ENCODE measurements at places on chromosomes 5 and 9.
A peak's percentile ranks its signal among the peaks of the same experiment; 100 is the strongest.

DNA sequence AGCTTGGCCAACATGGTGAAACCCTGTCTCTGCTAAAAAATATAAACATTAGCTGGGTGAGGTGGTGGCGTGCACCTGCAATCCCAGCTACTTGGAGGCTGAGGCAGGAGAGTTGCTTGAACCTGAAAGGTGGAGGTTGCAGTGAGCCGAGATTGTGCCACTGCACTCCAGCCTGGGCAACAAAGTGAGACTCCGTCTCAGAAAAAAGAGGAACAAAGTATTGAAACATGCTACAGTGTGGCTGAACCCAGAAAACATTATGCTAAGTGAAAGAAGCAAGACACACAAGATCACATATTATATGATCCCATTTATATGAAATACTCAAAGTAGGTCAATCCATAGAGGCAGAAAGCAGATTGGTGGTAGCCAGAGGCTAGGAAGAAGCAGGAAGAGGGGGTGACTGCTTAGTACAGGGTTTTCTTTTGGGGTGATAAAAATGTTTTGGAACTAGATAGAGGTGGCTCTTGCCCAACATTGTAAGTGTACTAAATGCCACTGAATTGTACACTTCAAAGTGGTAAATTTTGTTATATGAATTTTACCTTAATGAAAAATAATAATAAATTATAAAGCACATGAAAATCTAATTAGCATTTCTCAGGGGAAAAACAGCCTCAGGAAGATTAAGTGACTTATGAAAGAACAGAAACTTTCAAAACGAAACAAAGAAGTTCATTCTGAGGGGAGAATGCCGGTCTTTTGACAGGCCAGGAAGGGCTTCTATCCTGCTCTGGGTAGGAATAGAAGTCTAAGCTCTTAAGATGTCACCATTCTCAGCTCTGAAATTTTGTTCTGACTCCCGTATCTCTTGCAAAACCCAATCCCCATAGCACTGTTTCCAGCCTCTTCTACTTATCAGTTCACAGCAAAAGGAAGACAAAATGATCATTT is 161.1 kb upstream of the TBCA start:
- no peak for DNase-seq

- DNase-seq = peak; percentile 96
Measured at GRCh38 chr9:94030318-94031179, 53.7 kb upstream of the PTPDC1 start.

DNA sequence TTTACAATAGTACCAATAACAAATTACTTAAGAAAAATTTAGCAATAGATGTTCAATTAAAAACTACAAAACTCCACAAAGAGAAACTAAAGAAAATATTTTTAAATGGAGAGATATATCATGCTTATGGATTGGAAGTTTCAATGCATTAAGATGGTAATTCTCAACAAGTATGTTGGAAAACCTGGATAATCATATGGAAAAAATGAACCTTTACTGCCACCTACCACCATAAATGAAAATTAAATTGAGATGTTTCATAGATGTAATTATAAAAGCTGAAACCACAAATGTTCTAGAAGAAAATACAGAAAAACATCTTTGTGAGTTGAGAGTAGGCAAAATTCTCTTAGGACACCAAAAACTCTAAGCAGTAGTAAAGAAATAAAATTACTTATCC is 121.7 kb downstream of the ANKRD18B start:
- DNase-seq = no peak

GRCh38 chr5:3342271-3343100 is 253.1 kb upstream of the IRX1 start:
- DNase-seq = no peak

DNA sequence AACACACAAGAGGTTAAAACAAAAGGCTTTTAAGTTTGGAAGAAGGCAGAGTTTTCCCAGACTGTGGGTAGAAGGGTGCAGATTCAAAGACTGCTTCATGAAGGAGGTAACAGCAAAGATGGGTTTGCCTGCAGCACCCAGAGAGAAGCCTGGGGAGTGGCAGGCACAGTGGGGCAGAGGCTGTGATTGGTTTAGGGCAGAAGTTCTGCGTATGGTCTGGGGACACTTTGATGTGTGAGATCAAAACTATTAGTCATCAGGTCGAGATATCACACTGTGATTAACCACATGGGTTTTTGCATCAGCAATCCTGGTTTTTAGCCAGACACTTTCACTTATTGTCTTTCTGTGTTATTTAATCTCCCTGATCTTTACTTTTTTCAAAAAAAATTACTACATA is 188.8 kb upstream of the GLRA1 start:
- DNase-seq = no peak

DNA sequence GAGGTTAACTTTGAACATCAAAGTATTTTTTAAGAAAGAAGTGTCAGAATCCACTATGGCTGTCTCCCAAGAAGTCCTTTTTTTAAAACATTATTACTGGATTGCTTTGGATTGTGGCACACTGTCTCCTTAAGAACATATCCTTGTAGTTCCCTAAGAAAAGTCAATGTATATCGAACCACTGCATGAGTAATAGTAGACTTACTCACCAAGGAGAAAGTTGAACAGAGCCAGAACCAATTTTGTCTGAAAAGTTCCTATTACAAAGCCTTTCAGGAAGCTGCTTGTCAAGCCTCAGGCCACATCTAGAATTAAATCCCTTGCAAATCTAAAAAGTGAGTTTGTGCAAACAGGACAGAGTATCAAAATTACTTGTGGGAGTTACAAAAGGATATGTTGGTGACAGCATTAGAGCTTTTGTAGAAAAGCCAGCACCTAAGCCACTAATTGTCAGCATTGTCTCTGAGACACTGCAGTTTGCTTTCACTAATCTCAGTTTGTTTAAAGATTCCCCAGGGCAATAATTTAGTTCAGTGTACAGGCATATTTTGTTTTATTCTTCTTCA is 195.4 kb downstream of the MPDZ start:
- no peak for DNase-seq

GRCh38 chr9:21153336-21154017 is 11.8 kb upstream of the IFNW1 start:
- DNase-seq = no peak

- DNase-seq = no peak
Measured at GRCh38 chr5:120576588-120576987, 112.5 kb downstream of the PRR16 start.

GRCh38 chr9:98660541-98660940 is 48.2 kb downstream of the GABBR2 start:
- no peak for DNase-seq

GRCh38 chr9:73269430-73270101 is 117.9 kb downstream of the ANXA1 start:
- no peak for DNase-seq

DNA sequence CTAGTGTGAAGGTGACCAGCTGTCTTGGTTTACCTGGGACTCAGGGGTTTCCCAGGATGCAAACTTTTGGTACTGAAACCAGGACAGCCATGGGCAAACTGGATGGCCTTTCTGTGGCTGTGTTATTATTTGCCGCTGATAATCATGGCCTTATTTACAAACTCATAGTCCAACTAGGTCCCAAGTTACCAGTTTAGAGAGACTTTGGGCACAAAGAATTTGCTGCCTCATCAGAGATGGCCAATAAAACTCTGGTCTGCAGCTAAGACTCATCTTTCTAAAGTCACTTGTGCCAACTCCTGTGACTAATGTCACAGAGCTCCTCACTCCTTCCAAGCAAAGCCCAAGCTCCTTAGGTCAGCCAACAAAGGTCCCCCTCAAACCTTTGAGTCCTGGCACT is 47.5 kb upstream of the PLPP6 start:
- no peak for DNase-seq

- no peak for DNase-seq
Measured at GRCh38 chr9:6779417-6780241, 21.9 kb downstream of the KDM4C start.

- peak; percentile 52 for DNase-seq
Measured at GRCh38 chr9:78365748-78366697, 69.1 kb downstream of the PSAT1 start.

GRCh38 chr5:115601701-115602590 is at the start of gene TICAM2:
TSS of gene TICAM2 (minus strand) at chr5:115602479. CDS start at chr5:115581256, 21,223 bp downstream.
- peak; percentile 77 for DNase-seq

GRCh38 chr5:53023969-53024368 is 34.8 kb downstream of the ITGA2 start:
- no peak for DNase-seq

DNA sequence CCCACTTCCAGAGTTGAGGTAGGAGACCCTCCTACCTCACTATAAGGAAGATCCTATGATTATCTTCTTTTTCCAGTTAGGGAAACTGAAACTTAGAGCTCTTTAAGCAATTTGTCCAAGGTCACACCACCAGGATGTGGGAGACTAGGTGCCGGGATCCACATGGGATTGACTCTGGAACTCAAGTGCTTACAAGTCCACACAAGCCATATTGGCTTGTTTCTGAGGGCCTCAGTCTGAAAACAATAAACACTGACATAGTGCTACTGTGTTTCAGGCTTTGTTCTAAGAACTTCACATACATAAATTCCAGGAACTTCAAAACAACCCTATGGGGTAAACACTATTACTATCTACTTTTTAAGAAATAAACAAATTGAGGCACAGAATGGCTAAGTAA is 481.3 kb downstream of the ZSWIM6 start:
- no peak for DNase-seq

DNA sequence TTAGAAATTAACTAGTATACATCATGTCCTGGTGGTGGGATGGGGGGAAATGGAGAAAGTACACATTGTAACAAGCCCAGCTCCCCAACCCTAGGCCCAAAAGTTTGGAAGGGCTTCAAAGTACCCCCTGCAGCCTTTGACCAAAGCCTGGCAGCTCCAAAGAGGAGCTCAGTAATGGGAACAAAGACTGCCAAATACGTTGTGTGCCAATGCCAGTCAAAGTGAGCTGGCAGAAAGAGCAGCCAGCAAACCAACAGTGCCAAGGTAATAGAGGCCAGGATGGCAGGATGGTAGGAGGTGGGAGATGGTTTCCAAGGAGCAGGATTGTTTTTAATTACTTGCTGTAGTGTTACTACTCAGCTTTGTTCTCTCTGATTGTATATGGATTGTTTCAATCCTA is 248.3 kb downstream of the COX7C start:
- DNase-seq = no peak

GRCh38 chr5:94432499-94432898 is 185.9 kb downstream of the KIAA0825 start:
- no peak for DNase-seq

GRCh38 chr5:1492757-1493156 is 31.0 kb downstream of the LPCAT1 start:
- DNase-seq = no peak

DNA sequence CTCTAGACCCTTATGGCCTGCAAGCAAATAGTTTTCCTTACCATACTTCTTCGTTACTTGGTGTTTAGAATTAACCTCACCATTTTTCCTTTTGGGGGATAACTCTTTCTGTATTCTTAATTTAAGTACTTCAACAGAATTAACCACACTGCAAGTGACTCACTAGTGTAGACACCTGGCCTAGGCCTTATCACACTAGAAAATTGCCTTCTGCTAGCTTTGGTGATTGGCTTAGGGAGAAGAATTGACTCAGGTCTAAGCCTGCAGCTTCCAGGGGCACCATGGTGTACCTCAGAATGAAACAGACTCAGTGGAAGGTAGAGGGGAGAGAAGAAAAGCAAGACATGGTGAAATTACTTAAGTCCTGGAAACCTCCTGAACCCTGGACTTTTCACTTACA is 112.8 kb upstream of the HMHB1 start:
- no peak for DNase-seq

DNA sequence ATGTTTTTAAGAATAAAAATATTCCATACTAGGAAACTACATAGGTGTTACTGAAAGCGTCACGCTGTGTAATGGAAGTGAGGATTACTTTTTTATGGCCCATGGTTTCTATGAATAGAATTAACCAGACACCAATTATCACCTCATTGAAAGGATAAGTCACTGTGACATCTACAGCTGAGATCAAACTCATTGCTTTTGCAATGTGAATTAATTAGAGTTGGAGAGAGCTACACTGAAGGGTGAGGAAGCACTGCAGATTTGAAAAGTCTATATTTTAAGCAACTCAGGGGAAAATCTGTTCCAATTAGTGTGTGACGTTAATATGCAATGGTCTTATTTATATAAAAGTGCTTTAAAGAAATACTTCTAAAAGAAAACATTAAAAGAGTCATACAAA is 1300.1 kb upstream of the DMAC1 start:
- no peak for DNase-seq

- no peak for DNase-seq
Measured at GRCh38 chr9:131308452-131308851, 18.9 kb downstream of the PLPP7 start.

DNA sequence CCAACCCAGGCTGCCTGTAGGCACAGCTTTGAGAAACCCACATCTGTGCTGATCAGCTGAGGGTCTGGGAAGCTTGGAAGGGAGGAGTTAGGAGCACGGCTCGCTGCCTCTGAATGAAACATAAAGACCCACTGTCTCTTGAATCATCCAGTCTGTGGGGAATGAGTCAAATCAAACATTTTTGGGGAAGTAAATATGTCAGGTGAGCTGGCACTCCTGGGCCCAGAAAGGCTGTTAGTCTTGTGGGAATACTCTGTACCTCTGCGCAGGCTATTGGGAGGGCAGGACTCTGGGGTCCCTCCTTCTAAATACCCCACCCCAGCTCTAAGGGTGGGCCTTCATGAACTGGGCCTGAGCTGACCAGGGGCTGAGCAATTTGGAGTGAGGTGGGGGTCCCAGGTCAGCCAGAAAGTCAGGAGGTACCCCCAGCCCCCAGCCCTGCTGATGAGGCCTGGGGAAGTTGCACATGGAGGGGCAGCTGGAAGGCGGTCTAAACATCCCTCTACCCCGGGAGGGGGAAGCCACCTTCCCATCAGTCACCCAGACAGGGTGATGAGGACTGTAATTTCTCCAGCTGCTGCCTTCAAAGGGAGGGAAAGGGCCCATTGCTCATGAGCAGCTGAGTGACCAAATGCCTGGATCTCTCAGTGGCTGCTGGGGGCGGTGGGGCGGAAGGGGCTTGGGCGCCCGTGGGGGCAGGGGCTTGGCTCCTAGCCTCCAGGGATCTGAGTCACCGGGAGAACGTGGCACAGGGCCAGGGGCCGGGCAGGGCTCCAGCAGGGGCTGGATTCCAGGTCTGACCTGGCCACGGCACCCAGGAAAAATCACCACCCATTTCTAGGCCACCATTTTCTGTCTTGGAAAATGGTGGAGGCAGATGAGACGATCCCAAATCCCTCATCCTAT is 10.8 kb downstream of the FIBCD1 start:
- peak; percentile 73 for DNase-seq

DNA sequence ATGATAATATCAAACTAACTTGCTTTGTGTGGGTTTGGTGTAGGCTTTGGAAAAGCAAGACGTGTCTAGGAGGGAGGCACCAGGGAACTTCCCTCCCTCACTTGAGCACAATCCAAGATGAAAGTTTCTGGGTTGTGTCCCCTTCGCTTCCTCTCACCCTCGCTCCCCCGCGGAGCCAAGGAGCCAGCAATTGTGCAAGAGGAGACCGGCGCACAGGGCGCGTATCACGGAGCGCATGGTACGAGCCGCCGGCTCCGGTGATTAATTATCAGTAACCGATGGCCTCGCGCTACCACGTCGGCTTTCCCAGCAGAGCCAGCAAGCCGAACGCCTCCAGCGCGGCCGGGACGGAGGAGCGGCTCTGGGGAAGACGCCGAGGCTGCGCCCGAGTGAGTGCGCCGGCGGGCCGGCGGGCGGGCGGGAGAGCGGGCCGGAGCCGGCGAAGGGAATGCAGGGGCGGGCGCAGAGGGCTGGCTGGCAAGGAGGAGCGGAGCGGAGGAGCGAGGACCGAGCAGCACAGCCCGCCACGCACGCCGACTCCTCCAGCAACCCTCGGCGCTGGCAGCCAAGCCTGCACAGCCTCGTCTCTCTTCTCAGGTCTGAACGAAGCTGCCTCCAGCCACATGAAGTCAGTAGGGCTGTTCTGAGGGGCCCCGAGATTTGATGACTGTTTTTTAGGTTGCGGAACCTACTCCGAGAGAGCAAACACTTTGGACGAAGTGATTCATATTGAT is 143.6 kb downstream of the BNC2 start:
- DNase-seq = peak; percentile 93

GRCh38 chr5:54296386-54296785 is 14.0 kb downstream of the ARL15 start:
- no peak for DNase-seq
